ENCODE measurements at places on chromosomes 3 and 15. TPM values are rescaled to one million over a fixed set of nuclear protein-coding genes. Genes with fewer than 3 reads are reported as not detected.

CAPN3 gene
- 21.1 TPM for total RNA-seq

PARP14 gene
- 27.7 TPM for total RNA-seq

CHRNA7 gene
- 4.0 TPM for total RNA-seq

GTPBP8 gene
- total RNA-seq = 21.5 TPM

THPO gene
- total RNA-seq = 1.8 TPM
